Calu3 (cell line): ENCODE measurements at places on chromosomes 7 and 10. TPM values are rescaled to one million over a fixed set of nuclear protein-coding genes. Genes with fewer than 3 reads are reported as not detected.

Gene OR2F1
- total RNA-seq, result not detected in 2 replicates

DNA sequence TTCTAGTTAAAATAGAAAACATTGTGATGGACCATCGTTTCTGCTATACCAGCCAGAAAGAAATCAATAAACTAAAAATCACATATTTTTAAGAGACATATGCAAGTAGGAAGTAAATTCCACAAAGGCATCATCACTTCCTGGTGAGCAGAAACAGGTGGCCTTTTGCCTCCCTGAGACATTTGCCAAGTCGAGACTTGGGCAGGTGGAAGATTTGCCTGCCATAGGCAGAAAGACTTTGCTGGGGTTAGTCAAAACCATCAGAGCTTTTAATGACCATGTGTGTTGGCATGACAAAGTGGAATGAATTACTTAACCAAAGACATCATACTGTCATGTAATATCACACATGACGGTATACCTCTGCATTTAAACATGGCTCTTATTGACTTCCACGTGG, 66.0 kb upstream of the FGL2 start:
- no peak for DNase-seq

Gene LIPK
- not detected in 2 replicates for total RNA-seq

- DNase-seq, result no peak
Observed at GRCh38 chr7:22287412-22287811, 69.5 kb downstream of the RAPGEF5 start.

Gene WNT8B
- 0.17 TPM in 1 of 2 replicates, not detected in the other for total RNA-seq
